GM06990 (cell line): ENCODE measurements at places on chromosomes 7 and 10.

DNA sequence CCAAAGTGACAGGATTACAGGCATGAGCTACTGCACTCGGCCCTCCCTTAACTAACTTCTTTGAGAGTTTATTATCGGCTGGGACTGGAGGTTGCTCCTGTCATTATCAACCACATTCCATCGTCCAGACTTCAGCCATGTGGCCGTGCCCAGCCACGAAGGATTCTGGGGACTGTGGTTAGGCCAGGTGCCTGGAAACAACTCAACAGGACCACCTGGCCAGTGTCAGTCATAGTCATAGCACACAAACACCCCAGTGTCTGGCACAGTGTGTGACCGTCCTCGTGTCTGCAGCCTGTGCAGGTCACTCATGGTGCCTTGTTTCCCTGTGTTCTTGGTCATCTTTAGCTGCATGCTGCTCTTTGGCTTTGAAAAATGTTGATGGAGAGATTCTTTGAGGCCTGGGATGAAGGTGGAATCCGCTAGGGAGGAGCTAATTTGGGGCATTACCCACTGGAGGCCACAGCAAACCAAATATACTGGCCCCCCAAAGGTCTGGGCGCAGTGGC, 12.7 kb upstream of the AMZ1 start:
- DNase-seq: no peak

DNA sequence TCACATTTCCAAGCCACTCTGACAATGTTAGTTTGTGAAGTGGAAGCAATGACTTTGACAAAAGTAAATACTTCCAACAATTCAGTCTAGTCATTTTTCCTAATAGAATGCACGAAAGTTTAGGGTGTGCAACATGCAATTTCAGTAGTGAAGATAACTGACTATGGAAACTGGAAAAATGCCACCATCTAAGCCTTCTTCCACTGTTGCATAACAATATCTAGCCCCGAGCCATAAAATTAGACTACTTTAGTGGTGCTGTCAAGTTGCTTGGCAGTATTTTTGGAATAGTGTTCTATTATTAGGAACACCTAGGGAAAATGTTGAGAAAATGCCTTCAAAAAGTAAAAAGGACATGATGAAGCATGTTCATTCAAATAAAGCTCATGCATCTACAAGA, 17.9 kb downstream of the SEMA3A start:
- no peak for DNase-seq

- no peak for DNase-seq
These were observed 88.6 kb downstream of the MPP7 start for GRCh38 chr10:28214219-28214618.

DNA sequence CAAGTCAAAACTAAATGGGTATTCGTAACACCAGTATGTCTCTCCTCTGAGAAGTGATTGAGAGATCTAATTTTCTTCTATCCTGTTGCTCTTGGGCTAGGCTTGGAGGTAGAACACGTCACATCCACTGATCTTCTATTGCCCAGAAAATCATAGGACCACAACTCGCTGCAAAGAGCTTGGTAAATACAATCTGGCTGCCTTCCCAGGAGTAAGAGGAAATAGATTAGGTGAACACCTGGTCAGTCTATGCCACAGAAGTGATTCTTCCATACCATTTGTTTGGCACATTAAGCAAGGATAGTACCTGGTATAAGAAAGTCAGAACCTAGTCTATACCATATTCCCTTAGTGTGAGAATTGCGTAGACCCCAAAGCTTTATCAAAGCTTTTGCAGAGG, 129.3 kb upstream of the PHYHIPL start:
- no peak for DNase-seq

DNA sequence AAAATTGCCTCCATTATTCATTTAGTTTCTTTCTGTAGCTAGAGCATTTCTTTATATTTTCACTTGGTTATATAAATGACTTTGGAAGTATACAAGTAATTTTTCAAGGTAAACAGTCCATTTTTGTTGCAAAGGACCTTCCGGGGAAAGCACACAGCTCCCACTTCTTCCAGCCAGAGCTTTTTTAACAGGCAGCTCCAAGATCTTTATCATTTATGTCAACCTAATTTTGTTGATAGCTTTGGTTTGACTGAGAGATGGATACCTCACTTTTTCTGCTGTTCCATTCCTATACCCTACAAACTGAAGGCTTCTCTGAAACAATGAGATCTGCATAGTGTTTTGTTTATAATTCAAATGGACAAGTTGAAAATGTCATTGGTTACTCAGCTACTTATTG, 49.3 kb upstream of the RAB11FIP2 start:
- DNase-seq: no peak

DNA sequence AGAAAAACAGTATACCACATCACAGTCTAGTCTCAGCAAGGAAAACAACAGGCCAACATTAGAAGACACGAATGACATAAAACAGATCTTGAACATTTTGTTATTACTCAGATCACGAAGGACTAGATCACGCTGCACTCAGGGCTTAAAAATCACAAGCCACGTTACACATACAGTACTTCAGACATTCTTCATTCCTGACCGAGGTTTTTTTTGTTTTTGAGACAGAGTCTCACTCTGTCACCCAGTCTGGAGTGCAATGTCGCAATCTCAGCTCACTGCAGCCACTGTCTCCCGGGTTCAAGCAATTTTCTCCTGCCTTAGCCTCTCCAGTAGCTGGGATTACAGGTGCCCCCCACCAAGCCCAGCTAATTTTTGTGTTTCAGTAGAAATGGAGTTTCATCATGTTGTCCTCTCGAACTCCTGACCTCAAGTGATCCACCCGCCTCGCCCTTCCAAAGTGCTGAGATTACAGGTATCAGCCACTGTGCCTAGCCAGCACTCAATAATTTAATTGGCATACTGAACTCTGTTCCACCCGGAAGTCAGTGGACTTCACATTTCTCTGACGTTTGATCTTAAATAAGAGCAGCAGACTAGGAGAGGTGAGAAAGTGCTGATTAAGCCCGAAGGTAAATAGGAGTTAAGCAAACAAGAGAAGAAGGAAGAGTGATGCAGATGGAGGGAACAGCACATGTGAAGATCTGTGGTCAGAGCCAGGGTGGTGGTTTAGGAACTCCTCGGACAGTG, 3.5 kb downstream of the AIMP2 start:
- no peak for DNase-seq

GRCh38 chr7:137850571-137850970, 3.8 kb upstream of the DGKI start:
- DNase-seq: no peak

GRCh38 chr7:157513682-157514081, 176.9 kb downstream of the DNAJB6 start:
- DNase-seq: no peak

DNA sequence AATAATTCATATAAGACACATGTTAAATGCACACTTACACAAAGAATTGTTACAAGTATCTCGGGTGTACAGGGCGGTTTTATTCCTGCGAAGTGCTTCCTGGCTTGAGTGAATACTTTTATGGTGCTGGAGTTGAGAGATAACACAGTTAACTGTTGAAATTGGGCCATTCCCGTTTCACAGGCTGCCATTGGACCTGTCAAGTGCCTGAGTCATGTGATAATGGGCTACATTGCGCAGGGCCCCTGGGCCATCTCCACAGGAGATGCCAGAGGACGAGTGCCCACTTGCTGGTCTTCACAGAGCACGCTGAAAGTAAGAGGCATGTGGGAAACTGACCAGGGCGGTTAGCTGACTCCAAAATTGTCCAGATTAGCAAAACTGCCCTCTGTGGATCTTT, 4.8 kb downstream of the FBH1 start:
- DNase-seq: no peak

GRCh38 chr10:128781637-128782036, 655.4 kb upstream of the MKI67 start:
- no peak for DNase-seq

GRCh38 chr10:31476088-31476487, 157.1 kb downstream of the ZEB1 start:
- no peak for DNase-seq

DNA sequence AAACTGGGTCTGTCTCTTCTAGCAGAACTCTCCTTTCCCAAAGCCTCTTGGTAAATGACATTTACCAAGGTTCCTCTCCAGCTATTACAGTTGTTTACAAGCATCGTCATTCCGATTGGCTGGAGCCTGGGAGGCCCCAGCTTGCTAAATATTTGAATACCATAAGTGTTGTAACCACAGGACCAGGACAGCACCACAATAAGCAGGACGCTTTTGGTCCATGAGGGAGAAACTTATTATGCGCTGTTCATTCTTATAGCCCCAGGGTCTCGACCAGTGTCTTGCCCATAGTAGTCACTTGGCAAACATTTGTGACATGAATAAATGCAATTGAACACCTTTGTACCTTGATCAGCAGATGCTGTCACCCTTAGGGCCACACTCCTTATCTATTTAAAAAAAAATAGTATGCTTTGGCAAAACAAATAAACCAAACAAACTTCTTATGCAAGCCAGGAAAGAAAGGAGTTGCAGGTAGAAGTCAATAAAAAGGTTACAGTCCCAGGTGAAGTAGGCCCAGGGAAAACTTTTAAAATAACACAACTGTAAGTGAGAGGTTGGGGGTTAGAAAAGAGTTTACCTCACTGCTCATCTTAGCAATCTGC, 32.8 kb downstream of the NRAP start:
- no peak for DNase-seq

DNA sequence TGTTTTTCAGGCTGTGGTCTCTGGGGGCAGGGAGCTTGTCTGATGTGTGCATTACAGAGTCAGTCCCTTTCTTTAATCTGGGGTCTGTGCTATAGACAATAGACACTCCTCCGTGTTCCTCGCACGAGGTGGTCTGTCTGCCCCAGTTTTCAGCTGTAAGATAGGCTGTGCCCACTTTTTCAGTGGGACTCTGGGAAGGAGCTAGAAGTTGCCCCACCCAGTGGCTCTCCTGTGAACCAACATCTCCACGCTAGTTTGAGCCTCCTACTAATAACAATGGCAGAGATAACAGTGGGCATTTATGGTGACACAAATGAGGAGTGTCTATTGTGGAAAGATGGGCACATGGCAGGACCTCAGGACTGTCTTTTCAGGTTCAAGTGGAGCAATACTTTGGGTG, 44.0 kb downstream of the ADRB1 start:
- no peak for DNase-seq

- DNase-seq: no peak
These were observed 150.0 kb upstream of the LAMB4 start for GRCh38 chr7:108280136-108280535.
